ENCODE measurements at places on chromosomes 6 and 20.

GRCh38 chr6:138576313-138576712 lies 77.0 kb upstream of the NHSL1 start:
- DNase-seq = no peak

DNA sequence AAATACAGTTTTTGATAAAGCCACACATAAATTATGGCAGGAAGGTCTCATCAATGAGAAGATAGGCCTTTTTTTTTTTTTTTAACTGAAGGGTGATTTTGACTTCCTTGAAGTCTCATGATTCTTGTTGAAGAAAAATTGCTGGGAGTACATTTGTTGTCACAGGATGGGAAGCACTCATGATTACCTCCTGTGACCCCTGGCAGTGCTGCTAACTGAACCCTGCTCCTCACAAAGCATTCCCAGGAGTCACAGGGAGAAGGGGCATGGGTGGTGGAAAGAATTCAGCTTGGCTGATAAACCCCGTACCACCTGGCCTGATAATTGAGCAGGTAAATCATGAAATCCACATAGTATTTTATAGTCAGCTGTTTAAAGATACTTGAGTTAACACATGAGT lies 86.9 kb downstream of the CD109 start:
- DNase-seq = no peak

- peak; percentile 1 for DNase-seq
Observed at GRCh38 chr20:59723607-59724456, 119.5 kb downstream of the PHACTR3 start.

- no peak for DNase-seq
Observed at GRCh38 chr20:4465212-4465611, 256.5 kb upstream of the PRND start.

GRCh38 chr6:33737267-33738026 lies 9.3 kb downstream of the IP6K3 start:
- DNase-seq = no peak

DNA sequence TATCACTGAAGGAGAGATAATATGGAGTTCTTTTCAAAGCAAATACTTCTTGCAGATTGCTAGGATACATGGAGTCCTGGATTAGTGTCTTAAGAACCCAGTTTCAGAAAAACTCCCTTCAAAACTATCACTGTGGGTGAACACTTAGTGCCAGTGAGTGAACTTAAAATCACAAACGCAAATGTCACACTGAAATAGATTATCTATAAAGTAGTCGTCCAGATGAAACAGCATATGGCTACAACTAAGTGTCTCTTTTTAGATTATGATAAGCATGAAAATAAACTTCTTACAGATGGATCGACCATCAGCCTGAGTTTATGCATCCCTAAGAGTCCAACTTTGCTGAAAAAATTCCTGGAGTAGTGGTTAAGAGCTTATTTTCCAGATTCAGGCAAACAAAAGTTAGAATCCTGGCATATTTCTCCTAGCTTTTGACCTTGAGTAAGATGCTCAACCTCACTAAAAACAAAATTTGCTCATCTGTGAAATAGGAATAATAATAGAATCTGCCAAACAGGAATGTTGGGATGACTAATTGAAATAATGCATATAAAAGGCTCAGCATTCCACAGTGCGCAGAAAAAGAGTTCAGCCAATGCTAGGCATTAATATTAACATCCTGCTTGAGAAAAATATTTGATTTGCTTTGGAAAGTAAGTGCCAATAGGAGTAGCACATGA lies 70.4 kb downstream of the DOK5 start:
- DNase-seq = peak; percentile 7

- no peak for DNase-seq
Observed at GRCh38 chr6:113594726-113595125, 262.4 kb upstream of the MARCKS start.

GRCh38 chr6:21098744-21099143 lies 494.8 kb upstream of the SOX4 start:
- DNase-seq = no peak

- DNase-seq = no peak
Observed at GRCh38 chr6:37310966-37311365, 42.8 kb upstream of the RNF8 start.

GRCh38 chr20:40322941-40323340 lies 366.1 kb downstream of the MAFB start:
- DNase-seq = no peak

DNA sequence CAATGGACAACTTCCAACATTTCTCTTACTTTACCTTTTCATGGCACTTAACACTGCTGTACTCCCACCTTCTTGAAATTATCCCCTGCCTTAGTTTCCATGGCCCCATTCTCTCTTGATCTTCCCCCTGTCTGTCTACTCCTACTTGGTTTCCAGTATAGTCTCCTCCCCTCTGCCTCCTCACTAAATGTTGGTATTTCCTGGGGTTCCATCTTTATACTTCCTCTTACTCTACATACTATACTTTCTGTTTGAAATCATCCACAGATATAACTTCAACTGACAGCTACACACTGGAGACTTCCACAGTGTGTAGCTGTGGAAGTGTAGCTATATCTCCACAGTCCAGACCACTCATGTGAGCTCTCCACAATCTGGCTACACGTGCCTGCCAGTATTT lies 13.5 kb downstream of the ZHX3 start:
- DNase-seq = no peak

DNA sequence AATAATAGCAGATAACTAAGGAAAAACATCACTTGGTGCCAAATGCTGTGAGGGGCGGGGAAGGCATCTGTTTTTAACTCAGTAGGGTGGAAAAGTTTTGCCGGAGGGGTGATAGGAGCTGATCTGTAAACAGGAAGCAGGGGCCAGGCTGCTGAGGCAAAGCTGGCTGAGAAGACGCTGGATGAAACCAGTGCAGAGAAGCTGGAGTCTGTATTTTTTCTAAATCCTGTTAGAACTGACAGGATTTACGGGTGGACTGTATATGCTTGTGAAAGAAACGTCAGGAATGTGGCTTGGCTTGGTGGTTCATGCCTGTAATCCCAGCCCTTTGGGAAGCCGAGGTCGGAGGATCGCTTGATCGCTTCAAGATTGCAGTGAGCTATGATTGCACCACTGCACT lies 5.6 kb downstream of the PCMTD2 start:
- peak; percentile 74 for DNase-seq

- no peak for DNase-seq
Observed at GRCh38 chr6:144341831-144342527, 56.8 kb downstream of the UTRN start.

DNA sequence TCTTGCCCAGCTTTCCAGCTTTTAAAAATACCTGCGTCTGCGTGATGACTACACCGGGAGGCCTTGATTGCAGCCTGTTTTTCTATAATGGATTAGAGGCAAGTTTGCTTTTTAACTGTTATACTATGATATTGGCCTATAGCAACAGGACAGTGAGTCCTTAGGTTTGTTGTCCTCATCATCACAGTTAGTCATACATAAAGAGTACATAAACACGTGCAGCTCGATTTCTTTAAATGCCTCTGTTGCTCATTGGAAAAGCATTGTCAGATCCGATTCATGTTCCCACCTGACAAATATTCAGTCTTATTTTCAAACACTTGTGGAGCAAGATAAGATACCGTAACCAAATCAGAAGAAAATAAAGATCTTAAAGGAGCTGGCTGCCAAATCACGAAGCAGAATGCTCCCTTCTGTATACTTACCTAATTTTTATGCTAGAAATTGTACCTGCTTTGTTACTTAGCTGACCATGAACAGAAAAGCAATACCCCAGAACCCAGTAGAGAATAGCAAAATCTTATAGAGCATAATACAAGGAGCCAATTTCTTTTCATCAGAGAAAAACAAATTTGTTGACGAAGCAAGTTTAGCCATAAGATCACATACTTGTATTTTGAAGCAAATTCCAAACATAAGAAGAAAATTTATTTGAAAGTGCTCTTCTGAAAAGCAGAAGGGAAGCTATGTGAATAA lies 100.4 kb downstream of the TMEM200A start:
- peak; percentile 56 for DNase-seq

- DNase-seq = peak; percentile 28
Observed at GRCh38 chr6:68572525-68572924, 62.6 kb upstream of the ADGRB3 start.
